CD4-positive, alpha-beta T cell treated with Interleukin-1 beta for 1 hour (primary cell): ENCODE measurements at places on chromosomes 3 and 15.

DNA sequence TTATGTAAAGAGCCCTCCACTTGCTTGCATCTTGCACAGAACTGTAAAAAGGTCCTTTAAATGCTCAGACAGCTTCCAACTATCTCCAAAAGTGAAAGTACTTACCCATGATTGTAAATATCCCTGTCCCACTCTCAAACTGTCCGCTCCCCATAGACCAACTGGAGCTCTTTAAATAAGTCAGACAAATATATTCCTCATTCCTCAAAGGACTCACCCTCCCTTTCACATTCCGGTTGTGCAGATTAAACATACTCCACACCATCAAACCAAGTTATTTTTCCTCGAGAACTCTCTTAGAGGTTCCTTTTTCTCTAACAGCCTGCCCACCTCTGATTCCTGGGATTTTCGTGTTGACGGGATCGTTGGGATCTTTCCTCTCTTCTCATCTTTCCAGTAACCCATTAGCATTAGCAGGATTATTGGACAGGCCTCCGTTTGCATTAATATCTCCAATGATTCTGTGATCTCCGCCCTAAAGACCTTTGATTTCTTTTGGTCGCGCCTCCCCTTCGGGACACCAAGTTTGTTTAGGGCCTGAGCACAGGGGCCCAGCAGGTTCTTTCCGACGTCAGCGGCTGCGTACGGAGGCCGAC, 763 bp downstream of the GOLGB1 start:
- peak; percentile 49 for DNase-seq

GRCh38 chr15:77715860-77716259, 83.1 kb upstream of the LINGO1 start:
- DNase-seq = no peak

DNA sequence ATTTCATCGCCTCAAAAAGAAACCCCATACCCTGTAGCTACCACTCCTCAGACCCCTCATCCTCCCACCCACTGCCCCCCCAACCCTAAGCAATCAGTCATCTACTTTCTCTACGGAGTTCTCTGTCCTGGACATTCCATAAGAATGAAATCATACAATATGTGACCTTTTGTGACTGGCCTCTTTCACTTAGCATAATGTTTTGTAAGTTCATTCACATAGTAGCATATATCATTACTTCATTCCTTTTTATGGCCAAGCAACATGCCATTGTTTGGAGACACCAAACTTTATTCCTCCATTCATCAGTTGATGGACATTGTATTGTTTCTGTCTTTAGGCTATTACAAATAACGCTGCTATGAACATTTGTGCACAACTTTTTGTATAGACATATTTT, 64.2 kb downstream of the TNIK start:
- DNase-seq = no peak

- DNase-seq = no peak
Measured at GRCh38 chr3:65807225-65807624, 231.5 kb downstream of the MAGI1 start.

DNA sequence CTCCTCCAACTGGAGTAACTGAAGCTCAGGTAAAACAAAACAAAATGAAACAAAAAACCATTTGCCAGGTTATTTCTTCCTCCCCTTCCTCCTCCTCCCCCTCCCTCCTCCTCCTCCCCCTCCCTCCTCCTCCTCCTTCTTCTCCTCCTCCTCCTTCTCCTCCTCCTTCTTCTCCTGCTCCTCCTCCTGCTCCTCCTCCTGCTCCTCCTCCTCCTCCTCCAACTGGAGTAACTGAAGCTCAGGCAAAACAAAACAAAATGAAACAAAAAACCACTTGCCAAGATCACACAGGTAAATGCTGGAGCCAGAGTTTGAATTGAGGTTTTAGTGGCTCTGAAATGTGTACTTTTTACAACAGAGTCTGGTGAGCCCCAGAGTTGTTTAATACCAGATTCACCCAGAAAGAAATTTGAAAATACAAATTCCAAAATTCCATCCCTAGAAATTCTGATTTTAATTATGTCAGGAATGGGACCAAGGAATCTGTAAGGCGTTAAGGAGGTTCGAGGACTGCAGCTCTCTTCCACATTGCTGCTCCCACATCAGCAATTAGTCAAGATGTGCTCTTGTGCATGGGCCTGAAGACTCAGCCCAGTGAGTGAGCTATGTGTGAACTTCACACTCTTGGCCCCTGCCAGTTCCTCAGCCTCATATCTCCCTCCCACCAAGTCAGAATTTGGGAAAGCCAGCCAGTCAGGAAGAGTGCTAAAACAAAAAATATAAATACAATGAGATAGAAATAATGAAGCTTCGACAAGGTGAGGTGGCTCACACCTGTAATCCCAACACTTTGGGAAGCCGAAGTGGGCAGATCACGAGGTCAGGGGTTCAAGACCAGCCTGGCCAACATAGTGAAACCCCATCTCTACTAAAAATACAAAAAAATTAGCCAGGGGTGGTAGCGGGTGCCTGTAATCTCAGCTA, 31.6 kb upstream of the ZNF770 start:
- no peak for DNase-seq

DNA sequence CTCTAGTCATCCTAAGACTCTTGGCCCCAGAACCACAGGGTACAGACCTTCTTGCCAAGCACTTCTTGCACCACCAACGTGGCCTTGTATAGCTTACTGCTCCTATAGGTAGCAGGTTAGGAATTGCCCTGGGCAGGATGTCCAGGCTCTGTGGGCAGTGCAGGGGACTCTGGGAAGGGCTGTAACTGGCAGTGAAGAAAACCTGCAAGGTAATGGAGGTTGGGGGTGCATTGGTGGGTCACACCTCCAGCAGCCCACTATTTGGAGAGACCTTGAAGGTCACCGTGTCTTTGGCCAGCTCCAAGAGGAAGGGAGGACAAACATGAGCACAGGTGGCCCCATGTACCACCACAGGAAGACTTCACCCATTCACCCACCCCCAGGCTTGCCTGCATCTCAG, 21.3 kb upstream of the XYLB start:
- DNase-seq = no peak

DNA sequence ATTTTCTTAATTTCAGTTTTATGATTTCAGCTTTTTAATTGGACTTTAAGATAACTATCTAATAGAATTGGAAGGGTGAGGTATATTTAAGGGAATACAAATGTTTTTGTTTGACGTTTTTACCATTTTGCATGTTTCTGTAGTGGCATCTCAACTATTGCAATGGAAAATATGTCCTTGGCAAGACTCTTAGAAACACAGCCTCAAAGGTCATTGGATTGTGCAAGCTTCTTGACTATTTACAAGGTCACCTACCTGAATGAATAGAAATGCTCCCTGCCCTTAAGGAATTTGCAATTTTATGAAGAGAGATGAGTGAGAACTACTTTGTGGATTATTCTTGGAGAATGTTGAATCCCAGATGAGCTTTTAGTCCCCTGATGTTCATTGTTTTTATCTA, 43.1 kb downstream of the ITPR1 start:
- no peak for DNase-seq

DNA sequence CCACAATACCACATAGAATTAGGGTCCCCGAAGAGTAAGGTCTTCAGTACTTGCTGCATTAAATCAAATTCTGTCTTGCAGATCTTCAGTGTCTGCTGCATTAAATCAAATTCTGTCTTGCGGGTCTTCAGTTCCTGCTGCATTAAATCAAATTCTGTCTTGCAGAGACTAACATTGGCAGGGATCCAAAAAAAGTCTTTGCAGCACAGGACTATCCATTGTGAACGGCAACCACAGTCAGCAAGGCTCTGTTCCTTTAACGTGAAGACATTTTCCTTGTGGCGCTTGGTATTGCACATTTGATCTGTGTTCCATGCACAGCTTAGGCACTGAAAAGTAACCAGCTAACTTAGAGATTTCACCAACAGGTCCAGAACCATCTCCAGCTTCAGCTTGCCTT, 46.8 kb upstream of the POMGNT2 start:
- DNase-seq = no peak

- no peak for DNase-seq
Measured at GRCh38 chr3:87473944-87474343, 197.6 kb upstream of the POU1F1 start.

DNA sequence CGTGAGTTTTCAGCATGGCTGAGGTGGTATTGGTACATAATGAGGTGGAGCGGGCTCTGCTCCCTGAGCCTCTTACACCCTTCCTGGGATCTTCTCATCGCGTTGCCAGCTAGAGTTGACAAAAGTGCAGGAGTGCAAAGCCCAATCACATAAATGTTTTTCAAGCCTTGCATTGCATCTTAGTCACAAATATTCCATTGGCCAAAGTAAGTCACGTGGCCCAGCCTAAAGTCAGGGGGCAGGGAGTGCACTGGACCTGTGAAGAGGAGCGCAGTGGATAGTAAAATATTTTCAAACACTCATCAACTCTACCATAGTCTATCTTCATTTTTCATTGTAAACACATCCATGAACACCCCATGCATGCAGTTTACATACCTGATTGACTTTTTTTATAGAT, 329.8 kb upstream of the NR2E3 start:
- DNase-seq = no peak

- DNase-seq = peak; percentile 11
Measured at GRCh38 chr3:127970966-127971592, 56.0 kb downstream of the KBTBD12 start.

- DNase-seq = no peak
Measured at GRCh38 chr3:182357928-182358327, 435.4 kb upstream of the ATP11B start.

GRCh38 chr3:166986000-166986399, 394.1 kb downstream of the ZBBX start:
- DNase-seq = no peak

DNA sequence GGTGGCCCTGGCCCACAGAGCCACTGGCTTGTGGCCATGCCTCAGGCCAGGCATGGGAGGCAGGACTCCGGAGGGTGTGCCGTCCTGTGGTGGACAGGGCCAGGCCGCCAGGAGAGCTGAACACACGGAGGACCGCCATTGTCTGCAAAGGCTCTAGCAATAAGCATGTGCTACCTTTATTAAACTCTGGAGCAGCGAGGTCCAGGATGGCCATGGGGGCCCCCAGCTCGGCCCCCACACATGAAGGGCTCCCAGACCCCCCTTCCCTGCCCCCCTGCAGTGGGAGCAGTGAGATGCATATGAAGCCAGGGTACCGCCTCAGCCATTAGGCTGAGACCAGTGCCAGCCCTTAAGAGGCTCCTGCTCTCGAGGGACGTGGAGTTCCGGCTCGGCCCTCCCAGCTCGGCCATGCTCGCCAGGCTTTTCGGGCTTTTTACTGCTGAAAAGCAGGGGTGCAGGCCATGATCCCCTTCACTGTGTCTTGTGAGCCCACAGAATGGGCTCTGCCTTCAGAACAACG, 2.7 kb downstream of the AMIGO3 start:
- DNase-seq = no peak

- no peak for DNase-seq
Measured at GRCh38 chr3:23262766-23263165, 59.6 kb downstream of the UBE2E2 start.

DNA sequence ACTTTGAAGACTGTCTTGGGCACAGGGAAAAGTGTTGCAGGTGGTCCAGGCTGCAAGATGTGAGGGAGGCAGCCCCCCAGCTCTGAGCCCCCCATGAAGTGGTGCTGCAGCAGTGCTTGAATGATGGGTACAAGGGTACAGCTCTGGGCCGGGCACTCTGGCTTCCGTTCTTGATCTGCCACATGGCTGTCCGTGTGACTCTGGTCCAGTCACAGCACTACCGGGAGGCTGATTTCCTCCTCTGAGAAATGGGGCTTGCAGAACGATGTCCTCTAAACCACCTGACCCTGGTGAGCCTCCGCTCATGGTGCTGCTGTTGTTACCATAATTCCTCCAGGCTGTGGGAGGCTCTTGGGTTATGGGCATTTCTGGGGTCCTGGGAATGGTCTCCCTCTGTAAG, 75.1 kb downstream of the FBLN2 start:
- DNase-seq = no peak

GRCh38 chr3:17356585-17356984, 385.8 kb downstream of the TBC1D5 start:
- no peak for DNase-seq

DNA sequence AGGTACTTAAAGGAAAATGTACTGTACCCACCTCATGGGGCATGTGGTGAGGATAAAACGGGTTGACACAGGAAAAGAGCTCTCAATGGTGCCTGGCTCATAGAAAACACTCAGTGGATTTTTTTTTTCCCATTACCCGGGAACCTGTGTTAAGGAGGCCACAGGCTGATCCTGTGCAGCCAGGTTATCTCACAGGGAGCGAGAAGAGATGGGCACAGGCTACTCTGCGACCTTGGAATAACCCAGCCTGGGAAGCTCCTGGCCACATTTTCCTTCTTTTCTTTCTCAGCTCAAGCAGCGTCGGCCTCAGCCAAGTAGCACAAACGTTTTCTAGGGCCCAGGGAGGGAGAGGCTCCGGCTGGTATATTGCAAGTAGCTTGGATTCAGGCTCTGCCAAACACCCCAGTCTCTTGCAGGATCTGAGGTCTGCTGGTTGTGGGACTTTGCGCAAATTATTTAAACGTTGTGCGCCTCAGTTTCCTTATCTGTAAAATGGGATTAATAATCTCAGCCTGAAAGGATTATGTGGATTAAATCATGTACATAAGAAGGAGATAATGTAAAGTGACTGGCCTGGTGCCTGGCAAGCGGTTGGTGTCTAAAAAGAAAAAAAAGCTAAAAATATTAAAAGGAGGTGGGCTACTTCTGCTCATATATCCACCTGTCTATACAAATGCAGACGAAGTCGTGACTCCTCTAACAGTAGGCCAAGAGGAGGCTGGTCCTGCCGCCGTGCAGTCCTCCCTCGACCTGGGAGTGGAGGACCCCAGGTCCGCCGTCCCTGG, 2.2 kb downstream of the FURIN start:
- DNase-seq = no peak

- DNase-seq = peak; percentile 5
Measured at GRCh38 chr3:156978481-156978961, 152.4 kb downstream of the LEKR1 start.

- no peak for DNase-seq
Measured at GRCh38 chr3:135329479-135329878, 534.4 kb downstream of the EPHB1 start.

GRCh38 chr3:105752791-105753415, 115.9 kb downstream of the CBLB start:
- peak; percentile 73 for DNase-seq

DNA sequence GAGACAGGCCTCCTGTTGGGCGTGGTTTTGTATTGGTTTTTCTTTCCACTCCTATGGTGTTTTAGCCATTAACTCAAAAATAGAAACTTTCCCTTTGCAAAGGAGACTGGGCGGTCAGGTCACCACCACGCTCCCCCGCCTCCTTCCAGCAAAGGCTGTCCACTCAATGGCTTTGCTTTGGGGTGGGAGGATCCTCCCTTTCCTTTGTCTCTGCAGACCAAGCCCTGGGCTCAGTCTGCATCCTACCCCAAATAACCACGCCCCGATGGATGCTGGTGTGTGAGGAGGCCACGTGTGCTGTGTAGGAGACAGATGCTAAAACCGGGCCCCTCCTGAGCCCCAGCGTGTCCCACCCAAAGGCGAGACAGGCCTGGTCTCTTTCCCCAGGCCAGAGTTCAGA, 68.5 kb downstream of the GRIP2 start:
- no peak for DNase-seq

DNA sequence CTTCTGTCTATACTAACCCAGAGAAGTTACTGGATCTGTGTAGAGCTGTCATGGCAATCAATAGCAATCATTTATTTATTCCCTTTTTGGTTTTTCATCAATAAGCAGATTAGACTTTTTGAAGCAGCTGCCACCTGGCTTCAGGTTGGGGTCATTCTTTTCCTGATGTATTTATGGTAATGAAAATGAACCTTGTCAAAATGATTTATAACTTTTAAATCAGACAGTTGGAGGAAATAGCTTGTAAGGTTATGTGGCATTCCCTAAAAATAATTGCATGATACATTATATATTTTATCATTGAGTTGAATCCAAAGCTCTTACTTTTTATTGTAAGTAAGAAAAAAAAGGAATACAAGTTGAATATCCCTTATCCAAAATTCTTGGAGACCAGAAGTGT, 8.6 kb downstream of the TIPARP start:
- DNase-seq = no peak
